ENCODE measurements at places on chromosomes 11 and 22.

DNA sequence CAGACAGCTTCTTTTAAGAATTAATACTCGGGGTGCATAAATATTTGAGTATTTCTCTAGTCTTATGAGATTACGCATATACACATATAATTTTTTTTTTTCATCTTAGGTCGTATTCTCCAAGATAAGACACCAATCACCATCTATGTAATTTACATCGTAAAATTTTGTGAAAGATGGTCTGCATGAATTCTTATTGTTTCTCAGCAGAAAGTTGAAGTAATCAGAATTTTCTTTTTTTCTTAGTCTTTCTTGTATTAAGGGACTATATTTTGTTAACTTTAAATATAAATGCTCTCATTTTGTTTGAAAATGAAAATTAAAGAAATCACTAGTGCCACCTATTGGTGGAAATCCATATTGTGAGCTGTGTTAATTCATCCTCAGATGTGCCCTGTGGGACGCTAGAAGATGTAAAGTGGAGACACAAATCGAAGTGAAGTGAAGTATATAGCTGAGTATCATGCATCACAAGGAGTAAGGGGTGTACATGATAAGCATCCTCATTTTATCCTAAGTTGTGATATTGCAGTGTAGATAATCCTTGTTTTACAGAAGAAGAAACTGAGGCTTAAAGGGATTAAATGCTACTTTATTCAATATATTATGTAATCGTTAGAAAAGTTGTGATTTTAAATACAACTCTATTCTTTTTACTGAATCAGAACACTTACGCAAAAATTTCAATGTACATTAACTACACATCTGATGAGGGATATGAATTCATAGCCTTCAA is 2084.3 kb downstream of the LRRC4C start:
- no peak for DNase-seq

DNA sequence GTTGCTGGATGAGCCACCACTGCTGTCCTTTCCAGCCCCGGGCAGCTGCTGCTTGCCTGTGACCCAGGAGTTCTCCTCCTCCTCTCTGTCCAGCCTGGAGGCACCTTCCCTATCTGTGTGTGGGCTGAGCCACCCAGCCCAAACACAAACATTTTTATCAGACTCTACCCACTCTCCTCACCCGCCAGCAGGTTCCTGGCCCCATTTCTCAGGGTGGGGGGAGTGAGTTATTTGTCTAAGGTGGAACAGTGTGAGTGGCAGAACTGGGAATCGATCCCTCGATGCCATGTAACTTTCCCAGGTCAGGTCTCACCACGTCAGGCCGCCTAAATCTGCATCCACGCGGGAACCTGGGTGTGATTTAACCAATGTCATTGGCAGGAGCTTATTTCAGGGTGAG is 20.8 kb upstream of the SMIM38 start:
- DNase-seq: no peak

DNA sequence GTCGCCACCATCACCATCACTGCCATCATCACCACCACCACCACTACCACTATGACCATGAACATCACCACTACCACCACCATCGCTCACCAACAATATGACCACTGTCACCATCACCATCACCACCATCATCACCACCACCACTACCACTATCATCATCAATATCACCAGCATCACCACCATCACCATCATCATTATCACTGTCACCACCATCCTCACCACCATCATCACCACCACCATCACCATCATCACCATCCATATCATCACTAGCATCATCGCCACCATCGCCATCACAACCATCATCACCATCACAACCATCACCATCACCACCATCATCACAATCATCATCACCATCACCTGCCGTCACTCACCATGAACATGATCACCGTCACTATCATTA is 184.6 kb downstream of the SHANK2 start:
- no peak for DNase-seq

DNA sequence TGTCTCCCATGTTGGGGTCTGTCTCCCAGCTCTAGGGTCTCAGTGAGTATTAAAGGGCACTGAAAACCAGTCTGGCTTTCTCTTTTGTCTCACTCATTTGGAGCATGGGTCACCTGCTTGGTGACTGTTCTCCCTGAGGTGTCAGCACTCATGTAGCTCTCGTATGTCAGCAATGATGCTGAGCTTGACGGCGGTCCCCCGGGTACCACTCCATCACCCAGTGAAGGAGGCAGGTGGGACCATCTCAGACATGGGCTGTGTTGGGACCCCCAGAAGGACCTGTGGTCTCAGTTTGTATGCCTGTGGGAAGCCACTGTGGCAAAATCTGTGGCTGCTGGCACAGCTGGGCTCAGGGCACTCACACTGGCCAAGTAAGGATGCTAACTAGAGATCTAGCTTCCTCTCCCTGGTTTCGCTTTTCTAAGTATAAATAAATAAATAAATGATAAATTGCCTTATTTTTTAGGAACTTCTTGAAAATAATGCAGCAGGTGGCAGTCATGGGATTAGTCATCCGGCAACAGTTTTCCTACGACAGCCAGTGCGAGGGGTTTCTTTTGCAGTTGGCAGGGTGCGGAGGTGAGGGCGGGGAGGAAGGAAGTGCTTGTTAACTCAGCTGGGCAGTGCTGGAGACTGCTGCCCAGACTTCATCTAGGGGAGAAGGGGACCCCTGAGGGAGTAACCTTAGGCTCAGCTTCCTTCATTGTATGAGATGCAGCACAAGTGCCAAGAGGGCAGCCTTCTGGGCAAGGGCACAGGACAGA is 48.8 kb downstream of the OSBP2 start:
- no peak for DNase-seq

DNA sequence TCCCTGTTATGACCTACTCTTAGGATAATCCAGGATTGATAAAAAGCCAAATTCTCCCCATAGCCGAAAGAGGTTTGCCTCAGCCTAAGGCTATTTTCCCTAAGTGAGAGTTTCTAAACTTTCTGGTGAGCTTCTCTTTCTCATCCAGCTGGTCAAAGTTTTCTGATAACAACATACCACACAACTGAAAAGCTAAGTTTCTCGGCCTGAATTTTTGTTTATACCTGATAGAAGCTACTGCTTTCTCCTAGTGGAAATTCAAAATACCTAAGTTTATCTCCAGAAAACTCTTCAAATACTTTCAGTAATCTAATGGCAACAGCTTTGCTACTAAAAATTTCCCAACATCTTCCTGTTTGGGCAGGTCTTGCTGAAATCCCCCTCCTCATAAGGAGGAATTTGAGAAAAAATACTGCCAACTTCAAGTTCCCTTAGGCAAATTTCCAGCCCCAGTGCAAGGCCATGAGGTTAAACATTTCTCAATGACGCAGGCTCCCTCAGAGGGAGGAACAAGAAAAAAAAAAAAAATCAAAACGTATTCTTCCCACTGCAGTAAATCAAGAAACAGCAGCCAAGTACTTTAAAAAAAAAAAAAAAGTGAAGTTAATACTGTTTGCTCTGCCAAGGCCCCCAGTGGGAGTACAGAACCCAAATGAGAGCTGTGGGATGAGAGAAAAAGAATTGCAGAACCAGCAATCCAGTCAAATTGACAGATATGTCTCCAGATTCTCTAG is 127.0 kb downstream of the MRTFA start:
- no peak for DNase-seq
